ENCODE measurements at places on chromosomes 7 and 10.

DNA sequence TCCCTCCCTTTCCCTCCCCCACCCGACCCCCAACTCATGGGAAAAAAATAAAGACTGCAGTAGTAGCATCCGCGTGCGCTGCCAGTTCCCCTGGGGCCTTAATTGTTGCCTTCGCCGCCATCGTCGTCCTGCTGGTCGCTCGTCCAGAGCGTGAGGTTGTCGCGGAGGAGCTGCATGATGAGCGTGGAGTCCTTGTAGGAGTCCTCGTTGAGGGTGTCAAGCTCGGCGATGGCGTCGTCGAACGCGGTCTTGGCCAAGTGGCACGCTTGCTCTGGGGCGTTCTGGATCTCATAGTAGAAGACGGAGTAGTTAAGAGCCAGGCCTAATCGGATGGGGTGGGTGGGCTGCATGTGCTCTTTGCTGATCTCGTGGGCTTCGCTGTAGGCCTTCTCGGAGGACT, 27.0 kb downstream of the HSPB1 start:
- DNase-seq: no peak

- DNase-seq: peak; percentile 46
Observed at GRCh38 chr10:87761892-87762291, 56.1 kb downstream of the ATAD1 start.

DNA sequence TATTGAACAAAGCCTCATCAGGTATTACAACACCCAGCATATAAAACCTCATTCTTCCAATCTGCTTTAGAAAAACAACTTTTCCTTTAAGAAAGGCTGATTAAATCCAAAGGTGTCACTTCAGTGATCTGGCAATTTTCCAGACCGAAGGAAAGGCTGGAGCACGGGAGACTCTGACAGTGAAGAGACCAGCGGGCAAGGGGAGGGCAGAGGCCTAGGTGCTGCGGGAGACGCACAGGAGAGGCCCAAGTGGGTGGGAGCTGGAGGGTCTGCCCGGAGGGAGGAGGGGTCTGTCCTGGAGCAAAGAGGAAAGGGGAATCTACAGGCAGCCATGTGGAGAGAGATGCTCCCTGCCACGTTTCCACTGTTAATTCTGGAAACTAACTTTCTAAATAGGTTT, 24.3 kb upstream of the PPP2R2D start:
- DNase-seq: no peak

DNA sequence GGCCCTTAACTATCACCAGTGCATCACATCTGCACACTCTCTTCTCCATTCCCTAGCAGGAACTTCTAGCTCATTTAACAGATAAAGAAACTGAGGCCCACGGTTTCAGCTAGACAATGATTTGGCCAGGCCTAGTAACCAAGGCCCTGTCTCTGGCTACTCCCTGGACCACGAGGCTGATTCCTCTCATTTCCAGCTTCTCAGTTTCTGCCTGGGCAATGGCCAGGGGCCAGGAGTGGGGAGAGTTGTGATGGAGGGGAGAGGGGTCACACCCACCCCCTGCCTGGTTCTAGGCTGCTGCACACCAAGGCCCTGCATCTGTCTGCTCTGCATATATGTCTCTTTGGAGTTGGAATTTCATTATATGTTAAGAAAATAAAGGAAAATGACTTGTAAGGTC, 13.5 kb downstream of the AQP1 start:
- DNase-seq: no peak

DNA sequence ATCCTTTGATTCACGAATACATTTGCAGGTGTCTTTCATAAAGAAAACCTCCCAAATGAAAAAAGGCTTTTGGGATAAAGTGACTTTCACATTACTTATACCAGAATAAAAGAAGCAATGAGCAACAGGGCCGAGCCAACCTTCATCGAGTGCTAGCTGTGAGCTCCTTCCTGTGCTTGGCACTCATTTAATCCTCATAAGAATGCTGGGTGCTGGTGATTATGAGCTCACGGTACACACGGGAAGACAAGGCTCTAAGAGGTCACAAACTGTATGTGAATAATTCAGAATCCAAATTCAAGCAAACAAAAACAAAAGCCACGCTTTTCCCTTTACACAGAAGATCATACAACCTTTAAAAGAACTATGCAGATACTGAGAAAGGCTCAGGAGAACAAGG, 156.2 kb downstream of the COBL start:
- DNase-seq: no peak

DNA sequence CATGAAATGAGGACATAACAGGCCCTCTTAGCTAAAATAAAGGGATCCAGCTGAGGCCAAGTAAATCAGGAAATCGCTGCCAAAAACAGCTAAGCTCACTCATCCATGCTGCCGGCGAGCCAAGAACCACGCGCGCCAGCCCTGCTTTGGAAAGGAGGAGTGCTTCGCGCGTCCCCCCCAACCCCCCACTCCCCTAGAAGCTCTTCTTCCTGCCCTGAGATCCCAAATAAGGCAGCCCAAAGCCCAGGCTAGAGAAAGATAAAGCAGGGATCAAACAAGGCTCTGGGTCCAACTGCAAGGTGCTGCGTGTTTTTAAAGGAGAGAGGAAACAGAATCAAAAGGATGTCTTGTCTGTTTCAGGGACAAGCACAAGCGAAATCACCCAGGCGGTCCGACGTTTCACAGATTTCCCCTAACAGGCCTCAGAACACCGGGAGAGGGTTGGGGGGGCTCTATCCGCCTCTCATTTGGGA, 168.3 kb upstream of the AUTS2 start:
- no peak for DNase-seq

- no peak for DNase-seq
Observed at GRCh38 chr7:69631131-69631530, 32.9 kb downstream of the AUTS2 start.

GRCh38 chr7:21746949-21747348, 198.8 kb downstream of the CDCA7L start:
- no peak for DNase-seq

Measured in GM04504 (cell line).